ENCODE measurements at places on chromosomes 5 and 9. TPM values are rescaled to one million over a fixed set of nuclear protein-coding genes. Genes with fewer than 3 reads are reported as not detected.

FBXO4 gene
- total RNA-seq = 7.9 TPM

NR5A1 gene
- total RNA-seq = not detected

FGF10 gene
- 2.2 TPM for total RNA-seq

AIF1L gene
- 1.2 TPM for total RNA-seq

CDKN2B gene
- total RNA-seq = 6.0 TPM

GPR150 gene
- total RNA-seq = 0.40 TPM

IL5 gene
- not detected for total RNA-seq

BTF3 gene
- 175 TPM for total RNA-seq

NUDT12 gene
- total RNA-seq = 10.8 TPM

CACFD1 gene
- total RNA-seq = 10.9 TPM

AQP7 gene
- not detected for total RNA-seq
